ENCODE measurements at places on chromosomes 3 and 15.

- no peak for DNase-seq
These were observed 165.8 kb downstream of the GOLIM4 start for GRCh38 chr3:167929968-167930367.

DNA sequence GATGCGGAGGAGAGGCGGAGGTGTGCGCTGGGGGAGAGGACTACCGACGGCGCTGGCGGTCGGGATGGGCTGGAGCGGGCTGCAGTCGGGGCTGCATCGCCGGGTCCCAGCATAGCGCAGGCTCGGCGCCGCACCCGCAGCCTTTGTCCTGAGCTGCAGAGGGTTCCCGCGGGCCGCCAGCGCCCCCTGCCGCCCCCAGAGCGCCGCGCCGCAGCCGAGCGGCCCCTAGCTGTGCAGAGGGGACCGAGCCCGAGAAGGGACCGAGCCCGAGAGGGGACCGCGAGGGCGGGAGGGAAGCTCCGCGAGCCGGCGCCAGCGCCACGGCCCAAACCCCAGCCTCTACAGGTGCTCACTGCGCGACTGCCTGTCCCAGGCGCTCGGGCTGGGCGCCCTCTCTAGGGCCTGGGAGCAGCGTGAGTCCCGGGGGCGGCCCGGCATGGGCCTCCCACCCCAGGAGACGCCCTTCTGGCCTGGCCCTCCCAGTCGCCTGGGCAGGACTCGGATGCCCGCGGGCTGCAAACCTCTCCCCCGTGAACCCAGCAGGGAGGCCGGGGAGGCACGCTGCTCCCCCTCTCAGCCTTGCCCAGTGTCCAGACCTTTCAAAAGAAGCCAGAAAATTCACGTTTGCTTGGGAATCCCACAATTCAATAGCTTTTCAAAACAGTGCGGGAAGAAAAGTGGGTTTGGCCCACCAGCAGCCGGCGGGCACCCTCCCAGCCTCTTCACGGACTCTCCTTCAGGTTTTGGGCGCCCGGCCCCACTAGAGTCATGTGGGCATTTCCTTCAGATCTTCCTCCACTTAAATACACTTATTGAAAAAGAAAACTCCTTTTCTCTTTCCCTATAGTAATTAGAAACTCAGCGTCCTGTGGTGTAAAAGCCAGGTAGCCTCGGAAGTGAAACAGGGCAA is 134.7 kb downstream of the TPRA1 start:
- DNase-seq, result peak; percentile 11

DNA sequence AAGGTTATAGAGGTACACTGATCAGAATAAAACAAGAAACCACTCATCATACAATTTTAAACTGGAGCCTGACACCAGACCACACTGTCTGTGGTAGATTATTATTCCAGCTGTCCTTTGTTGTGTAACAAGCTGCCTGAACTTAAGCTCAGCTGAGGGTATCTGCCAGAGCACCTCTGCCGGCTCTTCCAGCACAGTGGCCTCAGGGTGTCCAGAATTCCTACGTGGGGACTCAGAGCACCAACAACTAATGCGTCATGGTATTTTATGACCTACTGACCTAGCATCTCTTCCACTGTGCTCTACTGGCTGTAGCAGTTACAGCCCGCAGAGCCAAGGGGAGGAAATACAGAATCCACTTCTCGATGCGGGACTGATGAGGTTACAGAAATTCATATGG is 15.6 kb upstream of the RAF1 start:
- DNase-seq, result no peak

DNA sequence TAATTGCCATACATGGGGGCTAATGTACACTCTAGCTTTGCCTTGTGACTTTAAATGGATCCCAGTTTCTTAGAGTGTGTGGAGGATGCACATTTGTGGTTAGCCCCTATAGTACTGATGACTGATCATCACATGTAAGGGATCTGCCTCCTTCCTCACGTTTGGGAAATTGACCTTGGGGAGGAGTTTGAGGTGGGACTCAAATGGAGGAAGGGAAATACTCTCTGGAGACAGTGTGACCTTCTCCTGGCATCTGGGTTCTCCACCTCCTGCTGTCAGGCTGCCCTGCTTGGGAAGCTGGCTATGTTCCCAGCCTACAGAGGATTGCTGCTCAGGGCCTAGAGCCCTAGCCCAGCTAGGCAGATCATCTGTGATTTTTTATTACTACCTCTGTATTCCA is 48.7 kb downstream of the PPM1L start:
- no peak for DNase-seq

GRCh38 chr3:100766069-100766468 is 56.8 kb downstream of the TFG start:
- no peak for DNase-seq

DNA sequence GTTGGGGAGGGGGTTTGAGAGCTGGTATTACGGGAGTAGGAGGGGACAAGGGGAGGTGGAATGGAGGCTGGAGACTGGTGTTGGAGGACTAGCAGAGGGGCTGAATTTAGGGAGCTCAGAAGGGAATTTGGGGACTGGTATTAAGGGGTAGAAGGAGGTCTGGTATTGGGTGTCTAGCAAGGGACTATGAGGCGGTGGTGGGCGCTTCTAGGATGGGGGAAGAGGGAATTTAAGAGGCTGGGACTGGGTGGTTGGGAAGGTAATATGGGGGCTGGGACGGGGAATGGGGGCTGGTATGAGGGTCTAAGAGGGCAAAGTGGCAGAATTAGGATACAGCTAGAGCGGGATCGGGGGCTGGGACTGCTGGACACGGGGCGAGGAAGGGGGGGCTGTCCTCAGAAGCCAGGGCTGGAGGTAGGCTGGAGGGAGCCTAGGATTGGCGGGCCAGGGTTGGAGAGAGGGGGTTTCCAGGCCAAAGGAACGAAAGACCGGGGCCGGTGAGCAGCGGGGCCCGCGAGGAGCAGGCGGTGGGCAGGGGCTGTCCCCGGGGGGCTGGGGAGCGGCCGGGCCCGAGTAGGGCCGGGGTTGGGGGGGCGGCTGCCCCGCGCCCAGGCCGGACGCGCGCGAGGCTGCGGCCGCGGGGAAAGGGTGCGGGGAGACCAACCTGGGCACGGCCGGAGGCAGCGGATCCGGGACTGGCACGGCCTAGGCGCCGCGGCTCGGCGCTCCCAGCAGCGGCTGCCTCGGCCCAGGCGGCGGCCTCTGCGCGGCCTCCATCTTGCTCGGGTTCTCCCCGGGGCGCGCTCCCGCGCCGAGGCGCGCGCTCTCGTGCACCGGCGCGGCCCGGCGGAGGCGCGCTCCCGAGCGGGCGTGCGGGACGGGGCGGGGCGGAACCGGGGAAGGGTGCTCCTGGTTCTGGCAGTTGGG is at the start of gene LHFPL4:
TSS of gene LHFPL4 (minus strand) at position 802 of the 927 bp plus-strand sequence. CDS start 1,143 bp downstream, outside the sequence.
- no peak for DNase-seq

GRCh38 chr3:191340966-191341365 is 10.6 kb upstream of the UTS2B start:
- no peak for DNase-seq

DNA sequence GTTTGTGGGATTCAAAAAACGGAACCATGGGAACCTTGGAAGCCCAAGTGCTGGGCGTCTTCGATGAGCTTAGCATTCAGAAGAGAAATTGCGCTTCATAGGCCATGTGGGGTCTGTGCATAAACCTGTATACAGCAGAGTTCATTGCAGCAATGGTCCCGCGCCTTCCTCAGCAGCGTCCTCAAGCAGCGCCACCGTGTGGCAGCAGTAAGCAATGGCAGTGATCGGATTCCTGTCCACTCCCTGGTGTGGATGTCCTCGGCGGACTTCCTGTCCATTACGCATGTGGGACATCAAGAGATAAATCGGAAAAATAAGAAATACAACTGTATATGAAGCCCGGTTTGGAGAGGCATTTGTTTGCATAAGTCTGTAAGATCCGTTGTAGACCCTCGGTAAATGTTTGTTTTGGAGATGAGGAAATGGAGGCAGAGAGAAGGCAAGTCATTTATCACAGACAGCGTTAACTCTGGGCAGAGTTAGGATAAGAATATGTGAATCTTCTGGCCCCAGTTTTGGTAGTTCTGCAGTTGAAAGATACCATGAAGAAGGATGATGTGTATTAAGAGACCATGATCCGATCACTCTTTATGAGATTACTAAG is 57.7 kb downstream of the CNTN4 start:
- DNase-seq, result no peak

- no peak for DNase-seq
These were observed 150.3 kb upstream of the MCTP2 start for GRCh38 chr15:94080989-94081605.

GRCh38 chr3:191257286-191257685 is 58.2 kb downstream of the OSTN start:
- no peak for DNase-seq

- no peak for DNase-seq
These were observed 278.0 kb upstream of the TRIM42 start for GRCh38 chr3:140399871-140400270.

GRCh38 chr3:2659896-2660295 is 450.3 kb downstream of the IL5RA start:
- DNase-seq, result no peak
